ENCODE measurements at places on chromosomes 5 and 9.

DNA sequence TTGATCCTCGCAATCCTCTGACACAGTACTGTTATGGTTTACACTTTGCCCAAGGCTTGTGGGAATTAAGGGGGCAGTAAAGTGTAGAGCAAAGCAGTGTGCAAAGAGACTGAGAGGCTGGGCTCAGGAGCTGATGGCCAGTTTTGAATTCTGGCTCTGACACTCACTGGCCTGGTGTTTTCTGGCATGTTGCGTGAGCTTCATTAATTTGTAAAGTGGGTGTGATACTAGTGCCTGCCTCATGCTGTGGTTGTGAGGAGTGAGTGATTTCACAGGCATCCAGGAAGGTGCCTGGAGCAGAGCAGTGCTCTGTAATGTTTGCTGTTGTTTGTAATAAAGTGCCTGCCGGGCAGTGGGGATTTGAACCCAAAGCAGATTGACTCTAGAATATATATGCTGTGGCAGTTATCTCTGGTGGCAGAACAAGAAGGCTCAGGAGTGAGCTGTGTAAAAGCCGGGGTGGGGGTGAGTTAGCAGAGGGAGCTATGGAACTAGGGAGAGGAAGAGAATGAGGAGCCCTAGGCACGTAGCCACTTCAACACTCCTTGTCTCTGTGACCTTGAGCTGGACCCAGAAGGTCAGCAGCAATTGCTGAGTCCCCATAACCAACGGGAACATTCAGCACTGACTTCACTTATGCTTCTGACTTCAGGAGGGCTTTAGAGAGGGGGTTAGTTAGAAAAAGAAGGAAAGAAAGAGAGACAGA is 108.5 kb downstream of the DOCK2 start:
- DNase-seq = no peak

GRCh38 chr5:32814141-32814540 is 103.0 kb downstream of the NPR3 start:
- no peak for DNase-seq

DNA sequence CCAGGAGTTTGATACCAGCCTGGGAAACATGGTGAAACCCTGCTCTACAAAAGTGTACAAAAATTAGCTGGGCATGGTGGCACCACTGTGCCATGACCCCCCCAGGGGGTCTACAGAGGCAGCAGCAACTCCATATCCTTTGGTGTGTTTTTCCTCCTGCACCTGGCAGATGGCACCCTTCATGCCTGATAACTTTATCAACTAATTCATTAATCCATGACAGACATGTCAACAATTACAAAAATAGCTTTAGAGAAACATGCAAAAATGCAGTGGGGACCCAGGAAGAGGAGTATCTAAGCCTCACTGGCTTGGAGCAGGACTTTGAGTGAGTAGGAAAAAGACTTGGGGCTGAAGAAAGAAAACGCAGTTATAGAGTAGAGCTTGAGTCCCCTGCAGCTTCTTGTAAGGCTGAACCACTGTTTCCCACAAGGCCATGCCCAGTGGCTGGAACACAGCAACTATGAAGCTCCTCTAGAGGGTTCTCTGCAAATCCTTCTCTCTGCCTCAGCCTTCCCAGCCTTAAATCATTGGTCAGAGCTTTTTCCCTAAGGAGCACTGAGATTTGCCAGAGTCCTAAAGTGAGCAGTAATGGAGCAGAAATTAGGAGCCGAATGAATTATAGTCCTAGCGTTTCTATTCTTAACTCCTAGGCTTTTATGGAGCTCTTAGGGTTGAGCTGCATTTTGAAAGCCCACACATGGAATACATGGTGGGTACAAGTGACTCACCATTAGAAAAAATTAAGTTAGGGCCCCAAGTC is 25.5 kb upstream of the B4GALT1 start:
- DNase-seq = no peak

DNA sequence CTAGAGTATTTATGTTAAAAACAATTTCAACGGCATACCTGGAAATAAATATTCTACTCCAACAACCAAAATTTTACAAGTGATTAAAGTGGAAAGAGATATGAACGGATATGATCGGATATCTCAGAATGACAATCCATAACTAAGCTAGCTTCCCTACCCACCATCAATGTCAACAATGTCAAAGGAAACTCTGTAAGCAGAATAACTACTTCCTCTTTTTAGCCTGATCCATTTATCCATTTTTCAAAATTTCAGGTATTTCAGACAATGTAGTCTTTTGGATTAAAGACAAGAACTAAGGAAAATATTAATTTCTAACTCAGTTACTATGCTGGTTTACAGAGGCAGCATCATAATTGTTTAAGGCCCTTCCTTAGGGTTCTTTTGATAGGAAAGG is 188.7 kb downstream of the DENND1A start:
- no peak for DNase-seq

DNA sequence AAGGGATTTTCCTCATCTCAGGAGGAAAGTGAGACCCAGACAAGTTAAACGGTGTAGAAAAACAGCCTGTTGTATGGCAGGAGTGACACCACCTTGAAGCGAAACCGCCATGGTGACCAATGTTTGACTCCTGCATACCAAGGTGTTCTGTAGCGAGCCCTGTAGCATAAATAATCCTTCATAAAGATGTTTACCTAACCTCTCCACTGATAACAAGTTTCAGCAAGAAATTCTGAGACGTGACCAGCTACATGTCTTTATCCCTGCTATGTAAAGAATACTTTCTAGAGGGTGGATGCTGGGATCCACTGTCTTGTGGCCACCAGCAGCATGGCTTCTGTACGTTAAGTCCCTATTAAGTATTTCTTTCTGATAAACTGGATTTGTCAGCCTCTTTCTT is 148.1 kb downstream of the MPDZ start:
- no peak for DNase-seq

DNA sequence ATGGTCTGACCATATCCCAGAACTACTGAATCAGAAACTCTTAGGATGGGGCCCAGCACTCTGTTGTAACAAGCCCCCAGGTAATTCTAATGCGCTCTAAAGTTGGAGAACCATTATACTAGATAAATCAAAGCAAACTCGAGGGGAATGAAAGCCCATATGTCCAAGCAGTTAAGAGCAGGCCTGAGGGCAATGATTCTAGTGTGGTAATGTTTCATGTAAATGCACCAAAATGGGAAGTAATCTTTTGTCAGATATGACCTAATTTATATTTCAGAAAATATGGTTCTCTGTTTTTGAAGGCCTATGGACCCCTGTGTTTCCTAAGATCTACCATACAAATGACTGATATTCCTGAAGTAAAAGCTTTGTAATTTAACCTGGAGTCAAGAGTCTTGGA is 108.0 kb upstream of the PTGER4 start:
- DNase-seq = no peak

DNA sequence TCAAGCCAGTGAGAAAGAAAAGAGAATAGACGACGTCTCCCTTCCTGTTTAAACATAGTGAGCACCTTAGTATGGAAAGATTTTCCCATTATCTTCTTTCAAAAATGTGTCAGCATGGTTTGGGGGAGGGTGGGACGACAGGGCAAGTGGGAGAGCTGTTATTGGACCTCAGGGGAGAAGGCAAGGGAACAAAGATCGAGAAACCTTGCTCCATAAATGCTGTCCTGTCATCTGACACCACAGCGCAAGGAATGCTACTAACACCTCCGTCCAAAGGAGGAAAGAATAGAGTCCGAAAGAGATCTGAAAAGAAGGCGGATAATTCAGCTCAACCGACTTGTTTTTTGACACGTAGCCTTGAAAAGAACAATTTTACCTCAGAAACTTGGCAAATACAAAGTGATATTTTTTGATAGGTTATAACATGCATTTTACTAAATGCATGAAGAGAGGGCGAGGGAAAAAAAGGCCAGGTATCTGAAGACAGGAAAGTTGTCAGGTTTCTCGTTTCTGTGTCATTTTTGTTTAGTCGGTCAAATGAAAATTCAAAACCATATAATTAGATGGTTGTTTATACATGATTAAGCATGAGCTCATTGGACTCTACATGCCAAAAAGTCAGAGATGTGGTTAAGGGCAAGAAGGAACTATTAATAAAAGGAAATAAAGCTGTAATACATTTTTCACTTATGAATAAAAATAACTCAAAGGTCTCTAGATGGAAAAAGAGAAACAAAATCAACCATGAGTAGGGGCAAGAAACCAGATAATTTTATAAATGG is 155.7 kb downstream of the GLIS3 start:
- no peak for DNase-seq

- DNase-seq = no peak
Observed at GRCh38 chr5:52457810-52458209, 329.9 kb upstream of the ITGA1 start.

GRCh38 chr5:119451561-119451960 is 736 bp upstream of the HSD17B4 start:
- no peak for DNase-seq

DNA sequence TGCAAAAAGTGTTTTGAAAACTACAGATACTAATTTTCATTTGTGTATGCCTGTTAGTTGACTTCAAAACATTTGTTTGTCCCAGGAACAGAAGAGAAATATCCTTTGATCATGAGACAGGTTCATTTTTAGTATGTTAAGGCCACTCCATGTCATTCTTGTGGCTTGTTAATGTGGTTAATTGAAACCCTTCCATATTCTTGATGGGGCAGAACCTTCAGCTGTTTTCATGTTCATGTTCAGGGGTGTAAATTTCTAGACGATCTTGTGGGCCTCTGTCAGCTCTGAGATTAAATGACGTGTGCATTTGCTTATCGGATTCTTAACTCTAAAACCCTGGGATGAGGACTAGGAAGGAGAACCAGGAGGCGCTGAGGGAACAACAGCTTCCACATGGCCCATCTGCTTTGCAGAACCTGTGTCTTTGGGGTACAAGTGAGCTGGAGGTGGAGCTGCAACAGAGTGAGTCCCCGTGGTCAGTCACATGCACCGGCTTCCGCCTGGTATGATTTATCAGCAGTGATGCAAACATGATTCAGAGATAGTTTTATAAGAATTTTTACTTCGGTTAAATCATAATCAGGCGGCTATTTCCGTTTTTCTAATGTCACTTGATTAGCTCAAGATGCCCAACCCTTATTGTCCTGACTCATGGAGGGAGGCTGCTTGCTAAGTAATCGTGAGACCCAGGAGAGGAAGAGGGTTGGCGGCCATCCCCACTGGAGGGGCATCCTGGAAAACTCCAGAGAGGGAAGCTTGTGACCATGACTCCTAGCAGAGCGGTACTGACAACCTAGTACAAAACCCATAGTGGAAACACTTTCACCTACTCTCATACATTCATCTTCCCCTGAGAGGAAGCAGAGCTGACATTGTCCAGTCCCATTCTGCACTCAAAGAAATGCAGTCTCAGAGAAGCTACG is 138.4 kb downstream of the C9orf152 start:
- no peak for DNase-seq
